ENCODE measurements at places on chromosomes 4 and X.

GRCh38 chr4:79396794-79397193 lies 11.2 kb downstream of the GK2 start:
- DNase-seq, result no peak

DNA sequence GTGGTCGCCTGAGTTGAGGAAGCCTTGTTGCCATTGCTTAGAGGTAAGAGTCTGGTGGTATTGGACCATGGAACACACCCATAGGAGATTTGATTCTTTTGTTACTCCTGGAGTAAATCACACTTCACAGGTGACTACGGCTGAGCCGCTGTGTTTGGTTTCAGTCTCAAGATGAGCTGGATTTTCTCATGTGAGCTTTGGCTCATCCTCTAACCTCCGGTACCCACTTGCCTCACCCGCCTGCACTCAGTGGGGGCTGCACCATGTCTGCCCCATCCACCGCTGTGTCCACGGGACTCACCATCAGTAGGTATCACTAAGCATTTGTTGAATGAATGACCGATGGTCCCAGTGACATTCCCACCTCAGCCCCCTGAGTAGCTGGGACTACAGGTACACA lies 52.7 kb downstream of the HTT-AS start:
- DNase-seq, result no peak

DNA sequence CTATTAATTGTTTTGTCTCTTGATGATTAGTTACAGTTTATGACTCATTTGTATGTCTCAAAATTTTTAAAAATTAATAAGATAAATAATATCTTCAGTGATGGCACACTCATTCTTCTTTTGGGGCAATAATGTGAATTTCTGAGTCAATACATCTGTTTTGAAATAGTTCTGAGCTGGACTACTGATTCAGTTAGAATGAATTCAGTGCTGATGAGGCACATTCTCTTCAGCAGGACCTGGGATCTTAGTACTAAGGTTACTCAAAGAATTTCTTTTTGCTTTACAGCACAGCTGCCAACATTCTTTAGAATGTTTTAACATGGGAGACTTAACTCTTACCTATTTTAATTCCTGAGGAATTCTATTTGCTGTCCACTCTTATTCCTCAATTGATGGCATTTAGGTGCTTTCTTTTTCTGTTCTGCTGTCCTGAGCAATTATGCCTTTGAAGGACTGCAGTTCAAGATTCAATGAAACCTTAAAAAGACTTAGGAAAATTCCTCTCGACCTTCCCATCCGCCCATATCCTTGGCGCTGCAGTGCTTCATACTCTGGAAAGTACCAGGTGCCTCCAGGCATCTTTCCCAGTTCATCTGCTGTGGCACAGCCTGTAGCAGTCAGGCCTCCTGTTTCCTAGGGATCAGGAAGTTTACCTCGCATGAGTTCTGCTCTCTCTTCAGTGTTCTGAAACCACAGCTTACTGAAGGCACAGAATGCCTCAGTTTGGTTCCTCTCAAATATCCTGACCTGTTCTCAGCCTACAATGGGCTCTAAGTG lies 213.7 kb downstream of the FSTL5 start:
- DNase-seq, result no peak

GRCh38 chrX:30714138-30714537 lies 60.9 kb downstream of the GK start:
- no peak for DNase-seq

DNA sequence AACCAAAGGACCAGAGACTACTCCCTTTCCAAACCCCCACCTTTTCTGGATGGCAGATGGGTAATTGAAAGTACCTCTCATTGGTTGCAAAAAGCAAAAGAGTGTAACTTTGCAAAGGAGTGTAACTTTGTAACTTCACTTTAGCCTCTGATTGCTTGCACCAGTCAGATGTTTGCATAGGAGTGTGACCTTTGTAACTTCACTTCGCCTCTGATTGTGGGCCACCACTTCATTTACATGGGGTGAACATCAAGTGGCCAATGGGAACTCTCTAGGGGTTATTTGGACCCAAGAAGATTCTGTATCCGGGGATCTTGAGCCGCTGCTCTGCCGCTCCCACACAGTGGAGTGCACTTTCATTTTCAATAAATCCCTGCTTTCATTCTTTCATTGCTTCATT lies 9.9 kb upstream of the SLC25A43 start:
- DNase-seq, result no peak

- DNase-seq, result no peak
Observed at GRCh38 chrX:103360092-103360491, 3.8 kb downstream of the TCEAL9 start.

- DNase-seq, result no peak
Observed at GRCh38 chr4:161583549-161583948, 580.3 kb downstream of the FSTL5 start.

DNA sequence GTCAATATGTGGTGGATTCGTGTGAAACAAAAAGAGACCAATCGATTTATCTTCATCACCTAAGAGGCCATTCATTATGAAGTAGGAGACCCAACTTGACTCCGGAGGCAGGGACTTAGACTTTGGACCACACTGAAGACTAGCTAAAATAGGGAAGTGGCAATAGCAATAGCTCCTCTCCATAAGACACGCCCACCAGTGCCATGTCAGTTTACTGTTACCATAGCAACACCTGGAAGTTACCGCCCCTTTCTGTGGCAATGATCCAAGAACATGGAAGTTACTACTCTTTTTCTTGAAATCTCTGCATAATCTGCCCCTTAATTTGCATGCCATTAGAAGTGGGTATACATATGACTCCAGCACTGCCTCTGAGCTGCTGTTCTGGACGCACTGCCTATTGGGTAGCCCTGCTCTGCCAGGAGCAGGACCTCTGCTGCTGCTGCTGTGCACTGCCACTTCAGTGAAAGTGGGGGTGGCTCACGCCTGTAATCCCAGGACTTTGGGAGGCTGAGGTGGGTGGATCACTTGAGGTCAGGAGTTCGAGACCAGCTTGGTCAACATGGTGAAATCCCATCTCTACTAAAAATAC lies 163.2 kb downstream of the PRKX start:
- DNase-seq, result no peak

- DNase-seq, result no peak
Observed at GRCh38 chr4:1488357-1488756, 82.1 kb upstream of the NKX1-1 start.

DNA sequence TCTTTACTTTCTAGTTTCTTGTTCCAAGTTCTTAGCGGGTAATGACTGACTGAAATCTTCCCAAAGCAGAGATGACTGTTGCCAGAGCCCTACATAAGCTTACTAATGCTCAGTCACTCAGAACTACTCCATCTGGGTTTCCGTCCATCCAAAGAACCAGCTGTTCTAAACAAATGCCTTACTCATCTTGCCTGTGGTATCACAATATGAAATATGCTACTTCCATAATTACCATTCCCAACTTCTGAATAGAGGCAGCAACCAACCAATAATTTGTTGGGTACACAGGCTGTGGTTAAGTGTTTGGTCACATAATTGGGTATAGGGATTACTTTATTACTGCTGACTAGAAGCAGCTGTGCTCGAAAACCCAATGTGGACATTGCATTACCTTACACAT lies 930.2 kb upstream of the DIAPH2 start:
- no peak for DNase-seq

GRCh38 chr4:100461807-100462605 lies 55.8 kb downstream of the EMCN start:
- DNase-seq, result no peak

DNA sequence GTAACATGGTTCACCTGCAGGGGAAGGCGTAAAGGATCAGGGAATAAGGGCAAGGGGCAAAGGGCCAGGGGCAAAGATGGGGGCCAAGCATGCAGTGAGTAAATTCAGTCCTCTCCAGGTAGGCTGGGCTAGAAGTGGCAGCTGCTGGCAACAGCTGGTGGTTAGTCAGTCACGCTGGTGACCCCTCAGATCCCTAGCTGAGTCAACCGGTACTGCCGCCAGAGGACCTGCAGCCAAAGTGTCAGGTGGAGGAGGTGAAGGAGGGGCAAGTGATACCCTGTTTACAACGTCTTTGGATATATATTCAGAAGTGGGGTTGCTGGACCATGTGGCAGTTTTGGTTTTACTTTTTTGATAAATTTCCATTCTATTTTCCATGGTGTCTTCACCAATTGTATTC lies 24.6 kb upstream of the NAP1L2 start:
- DNase-seq, result no peak

DNA sequence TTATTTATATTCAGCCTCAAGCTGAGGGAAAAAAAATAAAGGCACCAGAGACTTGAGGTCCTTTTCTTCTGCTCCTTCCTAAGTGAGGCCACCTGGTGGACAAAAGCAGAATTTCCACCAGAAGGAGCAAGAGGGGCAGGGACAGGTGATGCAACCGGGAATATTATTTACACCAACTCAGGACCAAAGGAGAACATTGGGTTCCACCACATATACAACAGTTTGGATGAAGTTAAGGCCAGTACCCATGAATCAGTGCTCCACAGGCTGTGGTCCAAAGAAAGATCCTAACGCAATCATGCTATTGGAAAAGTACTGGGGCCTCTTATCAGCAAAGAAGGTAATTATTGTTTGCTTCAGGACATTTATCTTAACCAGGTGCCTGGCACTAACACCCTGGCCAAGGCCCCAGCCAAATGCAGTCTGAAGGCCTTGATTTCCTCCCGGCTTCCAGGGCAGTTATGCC lies 57.4 kb downstream of the TSC22D3 start:
- DNase-seq, result no peak

- no peak for DNase-seq
Observed at GRCh38 chrX:71147496-71148277, 3.0 kb downstream of the NLGN3 start.

GRCh38 chr4:124804584-124804983 lies 92.1 kb upstream of the ANKRD50 start:
- no peak for DNase-seq

DNA sequence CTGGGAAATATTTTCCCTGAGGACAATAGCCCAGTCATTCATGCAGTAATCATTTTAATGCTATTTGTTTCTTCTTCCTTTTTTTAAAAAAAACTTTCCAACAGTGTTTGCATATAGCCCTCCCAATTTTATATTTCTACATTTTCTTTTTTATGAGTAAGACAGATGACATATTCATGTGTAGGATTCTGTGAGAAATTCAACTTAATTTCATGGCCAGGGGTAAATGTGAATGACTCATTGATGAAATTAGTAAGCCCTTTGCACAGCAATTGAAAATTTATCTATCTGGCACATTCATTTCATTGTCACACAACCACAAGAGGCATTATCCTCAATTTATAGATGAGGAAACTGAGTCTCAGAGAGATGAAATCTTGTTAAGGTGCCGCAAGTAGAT lies 13.7 kb upstream of the SMIM20 start:
- DNase-seq, result no peak

DNA sequence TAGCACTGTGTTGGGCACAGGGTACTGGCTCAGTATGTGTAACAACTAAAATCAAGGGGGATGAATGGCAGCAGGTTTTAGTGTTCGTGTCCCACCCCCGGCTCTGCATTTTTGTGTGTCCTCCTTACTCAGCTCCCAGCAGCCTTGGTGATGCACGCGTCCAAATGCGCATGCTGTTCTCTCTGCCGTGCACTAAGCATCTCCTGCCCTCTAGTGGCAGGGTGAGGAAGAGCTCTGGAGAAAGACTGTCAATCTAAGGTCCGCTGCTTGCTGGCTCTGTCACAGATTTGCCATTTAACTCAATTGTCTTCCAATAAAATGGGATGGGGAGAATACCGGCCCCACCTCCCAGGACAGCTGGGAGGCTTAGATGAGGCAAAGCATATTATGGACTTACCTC lies 61.4 kb downstream of the WFS1 start:
- no peak for DNase-seq

GRCh38 chr4:110415041-110415440 lies 60.9 kb upstream of the ENPEP start:
- DNase-seq, result no peak

DNA sequence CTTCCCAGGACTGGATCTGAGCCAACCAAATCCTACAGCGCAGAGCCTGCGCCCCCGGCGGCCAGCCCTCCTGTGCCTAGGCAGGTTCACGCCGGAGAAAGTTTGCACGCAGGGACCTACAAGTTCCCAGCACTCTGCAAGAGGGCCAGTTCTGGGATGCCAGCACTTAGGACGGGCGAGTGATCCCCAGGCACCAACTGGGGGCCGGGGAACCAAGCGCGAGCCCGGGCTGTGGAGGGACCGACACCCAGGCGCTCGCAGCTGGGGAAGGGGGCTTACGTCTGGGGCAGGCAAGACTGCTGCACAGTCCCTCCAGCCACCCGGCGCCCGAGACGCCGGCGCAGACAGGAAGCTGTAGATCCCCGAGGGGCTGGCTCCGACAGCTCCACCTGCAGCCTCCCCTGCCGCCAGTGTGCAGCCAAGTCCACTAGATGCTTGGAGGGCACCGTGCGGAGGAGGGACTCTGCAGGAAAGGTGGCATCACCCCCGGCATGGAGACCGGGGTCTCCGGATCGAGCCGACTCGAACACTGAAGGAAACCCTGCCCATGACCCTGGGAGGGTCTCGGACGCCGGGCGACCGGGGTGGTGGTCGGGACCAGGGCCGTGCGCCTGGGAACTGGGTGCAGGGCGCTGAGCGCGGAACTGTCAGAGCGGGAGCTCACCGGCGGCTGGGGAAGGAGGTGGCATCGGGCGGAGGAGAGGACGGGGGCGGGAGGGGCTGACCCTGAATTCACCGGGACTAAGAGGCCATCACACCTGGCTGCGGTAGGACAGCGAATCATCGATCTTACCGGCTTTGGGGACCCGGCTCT lies 566 bp downstream of the CORIN start:
- DNase-seq, result no peak

- no peak for DNase-seq
Observed at GRCh38 chr4:69493515-69493914, 2.2 kb downstream of the UGT2B4 start.

DNA sequence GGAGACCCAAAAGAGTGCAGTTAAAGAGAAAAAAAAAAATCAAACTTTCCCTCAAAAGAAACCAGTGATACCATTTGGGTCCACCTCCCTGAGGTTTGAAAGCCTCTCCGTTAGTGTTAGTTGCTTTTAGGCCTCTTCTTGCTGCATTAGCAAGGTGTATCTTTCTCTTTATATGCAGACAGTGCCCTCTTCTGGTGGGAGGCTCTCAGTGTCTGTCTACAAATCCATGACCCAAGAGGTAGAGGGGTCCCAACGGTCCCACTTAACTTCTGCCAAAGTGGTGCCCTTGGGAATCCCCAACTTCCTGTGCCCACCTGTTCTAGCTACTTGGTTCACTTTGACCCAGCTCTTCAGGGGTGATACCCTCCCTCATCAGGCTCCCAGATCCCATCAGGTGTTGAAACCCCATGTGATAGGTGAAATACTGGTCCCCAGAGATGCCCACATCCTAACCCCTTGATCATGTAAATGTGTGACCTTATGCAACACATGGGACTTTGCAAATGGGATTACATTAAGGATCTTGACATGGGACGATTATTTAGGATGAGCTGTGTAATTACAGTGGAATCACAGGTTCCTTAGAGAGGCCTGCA lies 63.7 kb upstream of the CD99 start:
- DNase-seq, result no peak

DNA sequence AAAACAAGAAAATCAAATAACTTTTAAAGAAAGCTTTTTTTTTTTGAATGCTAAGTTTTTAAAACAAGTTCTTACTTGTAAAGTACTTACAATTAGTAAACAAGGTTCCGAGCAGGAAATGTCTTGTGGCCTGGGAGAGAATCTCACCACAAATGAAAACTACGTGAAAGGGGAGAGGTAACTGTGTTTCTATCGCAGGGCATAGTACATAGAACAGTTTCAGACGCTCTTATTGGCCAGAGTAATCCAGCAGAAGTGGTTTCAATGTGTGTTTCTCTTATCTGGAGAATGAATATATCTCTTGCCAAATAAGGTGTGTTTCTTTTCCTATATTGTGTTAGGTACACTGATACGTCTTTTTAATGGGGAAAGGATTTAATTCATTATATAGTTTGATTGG lies at the start of gene PLAC8:
Gene PLAC8, minus strand, starts transcription at position 154 of the 400 bp plus-strand sequence. CDS start 6,808 bp downstream, outside the sequence.
- DNase-seq, result no peak

GRCh38 chr4:118935819-118936218 lies 47.2 kb downstream of the SYNPO2 start:
- no peak for DNase-seq

Data from putamen (tissue), 1 donor.